ENCODE measurements at places on chromosomes 1 and 21.
A peak's percentile ranks its signal among the peaks of the same experiment; 100 is the strongest.

- peak; percentile 49 for DNase-seq
Measured at GRCh38 chr1:26993237-26994019, at the start of gene TRNP1. Gene TRNP1, plus strand, starts transcription at chr1:26993692. Its CDS starts 95 bp downstream, at chr1:26993787.

- DNase-seq: peak; percentile 87
Measured at GRCh38 chr1:1890506-1891348, at the start of gene GNB1. Gene GNB1, minus strand, starts transcription at chr1:1891087. Its CDS starts 65,634 bp downstream, at chr1:1825453.

- no peak for DNase-seq
Measured at GRCh38 chr1:29505532-29506220, 269.4 kb downstream of the PTPRU start.

DNA sequence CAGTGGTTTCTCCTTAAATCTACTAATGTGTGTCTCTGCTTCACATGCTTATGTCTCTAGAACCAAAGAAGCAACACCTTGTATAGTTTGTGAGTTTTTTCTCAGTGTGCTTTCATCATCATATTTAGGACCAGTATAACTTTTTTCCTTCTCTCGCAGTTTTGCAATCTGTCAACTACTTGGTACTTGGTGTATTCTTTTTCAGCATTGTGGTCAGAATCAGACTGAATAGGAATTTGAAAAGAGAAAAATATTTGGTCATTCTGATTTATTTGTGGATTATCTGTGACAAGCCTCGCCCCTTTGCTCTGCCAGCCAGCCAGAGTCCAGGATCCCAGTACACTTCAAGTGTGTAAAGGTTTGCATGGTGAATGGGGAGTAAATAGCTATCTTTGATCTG, 122.3 kb downstream of the C1orf21 start:
- DNase-seq: no peak

DNA sequence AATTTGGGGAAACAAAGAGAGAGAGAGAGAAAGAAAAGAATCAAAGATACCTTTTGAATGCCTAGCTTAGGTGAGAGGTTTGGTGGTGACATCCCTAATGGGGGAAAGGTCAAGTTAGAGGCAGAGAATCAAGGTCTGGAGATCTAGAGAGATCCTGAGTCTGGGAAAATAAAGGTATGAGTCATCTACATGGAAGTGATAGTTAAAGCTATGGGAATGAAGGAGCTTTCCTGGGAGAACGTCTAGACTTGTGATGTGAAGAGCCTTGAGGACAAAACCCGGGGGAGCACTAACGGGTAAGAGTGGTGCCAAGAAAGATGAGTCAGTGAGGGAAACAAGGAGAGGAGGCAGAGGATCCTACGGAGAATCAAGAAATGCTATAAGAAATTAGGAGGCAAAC, 110.8 kb upstream of the RUNX1 start:
- no peak for DNase-seq

- DNase-seq: no peak
Measured at GRCh38 chr21:19228226-19228625, 824.6 kb upstream of the TMPRSS15 start.

DNA sequence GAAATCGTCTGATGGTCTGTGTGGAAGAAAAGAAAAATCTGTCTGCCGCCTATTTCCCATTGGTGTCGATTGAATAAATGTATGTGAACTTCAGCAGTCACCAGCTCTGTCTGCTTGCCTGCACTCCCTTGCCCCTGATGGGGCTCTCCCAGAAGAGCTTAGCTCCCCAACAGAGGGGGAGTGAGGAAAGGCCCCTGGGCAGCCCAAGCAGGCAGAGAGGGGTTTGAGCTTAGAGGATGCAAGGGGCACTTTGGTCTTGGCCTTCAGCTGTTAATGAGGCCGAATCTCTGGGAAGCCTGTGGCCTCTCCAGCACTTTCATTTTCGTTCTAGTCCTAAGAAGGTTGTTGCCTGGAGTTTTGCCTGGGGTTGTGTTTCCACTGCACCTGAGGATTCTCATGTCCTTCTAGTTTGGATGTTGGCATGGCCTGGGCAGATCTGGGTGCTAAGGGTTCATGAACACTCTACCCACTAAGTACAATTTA, 2.8 kb downstream of the FOXD2 start:
- no peak for DNase-seq

- no peak for DNase-seq
Measured at GRCh38 chr1:118931876-118932275, 56.3 kb downstream of the TBX15 start.

GRCh38 chr1:235986869-235987268, 78.0 kb downstream of the NID1 start:
- DNase-seq: no peak

- no peak for DNase-seq
Measured at GRCh38 chr1:211194826-211195225, 60.9 kb upstream of the KCNH1 start.

Measured in foreskin melanocyte (primary cell).